ENCODE measurements at places on chromosomes 11 and 22. TPM values are rescaled to one million over a fixed set of nuclear protein-coding genes. Genes with fewer than 3 reads are reported as not detected.

Gene PTGDR2
- total RNA-seq: 0.08 TPM

Gene RNF214
- total RNA-seq: 6.1 TPM

Gene OR5B21
- total RNA-seq: not detected

Gene OR51I1
- total RNA-seq: 0.23 TPM

Gene ANO1
- total RNA-seq: 7.8 TPM

Gene LPXN
- total RNA-seq: 6.2 TPM

Gene LRRC74B
- total RNA-seq: not detected

Gene TRIOBP
- 24.8 TPM for total RNA-seq

Gene CLTCL1
- 2.7 TPM for total RNA-seq

Gene XKR3
- not detected for total RNA-seq

Gene MYEOV
- not detected for total RNA-seq

Gene VPREB1
- not detected for total RNA-seq

Gene OR4A16
- not detected for total RNA-seq

Gene OR10A2
- total RNA-seq: not detected

Gene TUBA8
- 3.1 TPM for total RNA-seq

Gene SOX10
- total RNA-seq: 0.05 TPM

Gene C11orf87
- total RNA-seq: not detected

Gene MMP3
- not detected for total RNA-seq

Gene TXN2
- total RNA-seq: 32.7 TPM

Gene PITPNB
- total RNA-seq: 18.4 TPM

Gene CHRNA10
- 0.56 TPM for total RNA-seq

Gene KDM2A
- 25.2 TPM for total RNA-seq

Gene PRDM10
- total RNA-seq: 4.9 TPM

Gene PSMA1
- total RNA-seq: 84.5 TPM

Gene RCOR2
- total RNA-seq: not detected

Gene PRSS23
- total RNA-seq: 11.0 TPM

Gene CCDC15
- 1.2 TPM for total RNA-seq

Gene TRPM5
- not detected for total RNA-seq

Gene DNAJB13
- total RNA-seq: not detected

Gene GLB1L2
- total RNA-seq: 0.50 TPM

Gene NXPE1
- total RNA-seq: not detected

Gene ENTHD1
- total RNA-seq: not detected

Gene MAP6
- 0.25 TPM for total RNA-seq

Gene PRCP
- total RNA-seq: 38.7 TPM

Gene OR52A1
- total RNA-seq: not detected

Gene MS4A3
- 0.08 TPM for total RNA-seq

Gene RIMBP3C
- 0.05 TPM for total RNA-seq

Gene NXPE2
- total RNA-seq: 0.05 TPM

Gene OR5P2
- total RNA-seq: not detected
